Activated T-helper 2 cell treated with anti-CD3 and anti-CD28 coated beads, Interferon-gamma antibody, Interleukin-2, Interleukin-4, amounts not matched to agents 10 μg/mL and 5 μg/mL and 100 μg/mL, durations not matched to agents 14 hours and 24 hours and 36 hours (primary cell): ENCODE measurements at places on chromosomes 1 and 21. TPM values are rescaled to one million over a fixed set of nuclear protein-coding genes. Genes with fewer than 3 reads are reported as not detected.

The CAMSAP2 gene
- 0.52 and 0.97 TPM in 2 replicates for total RNA-seq

The CRNN gene
- not detected in 2 replicates for total RNA-seq

The MATN1 gene
- 0.21 and 0.44 TPM in 2 replicates for total RNA-seq

The NTRK1 gene
- total RNA-seq, result 252 and 253 TPM in 2 replicates

The TNFAIP8L2 gene
- total RNA-seq, result 24.3 and 28.7 TPM in 2 replicates

DNA sequence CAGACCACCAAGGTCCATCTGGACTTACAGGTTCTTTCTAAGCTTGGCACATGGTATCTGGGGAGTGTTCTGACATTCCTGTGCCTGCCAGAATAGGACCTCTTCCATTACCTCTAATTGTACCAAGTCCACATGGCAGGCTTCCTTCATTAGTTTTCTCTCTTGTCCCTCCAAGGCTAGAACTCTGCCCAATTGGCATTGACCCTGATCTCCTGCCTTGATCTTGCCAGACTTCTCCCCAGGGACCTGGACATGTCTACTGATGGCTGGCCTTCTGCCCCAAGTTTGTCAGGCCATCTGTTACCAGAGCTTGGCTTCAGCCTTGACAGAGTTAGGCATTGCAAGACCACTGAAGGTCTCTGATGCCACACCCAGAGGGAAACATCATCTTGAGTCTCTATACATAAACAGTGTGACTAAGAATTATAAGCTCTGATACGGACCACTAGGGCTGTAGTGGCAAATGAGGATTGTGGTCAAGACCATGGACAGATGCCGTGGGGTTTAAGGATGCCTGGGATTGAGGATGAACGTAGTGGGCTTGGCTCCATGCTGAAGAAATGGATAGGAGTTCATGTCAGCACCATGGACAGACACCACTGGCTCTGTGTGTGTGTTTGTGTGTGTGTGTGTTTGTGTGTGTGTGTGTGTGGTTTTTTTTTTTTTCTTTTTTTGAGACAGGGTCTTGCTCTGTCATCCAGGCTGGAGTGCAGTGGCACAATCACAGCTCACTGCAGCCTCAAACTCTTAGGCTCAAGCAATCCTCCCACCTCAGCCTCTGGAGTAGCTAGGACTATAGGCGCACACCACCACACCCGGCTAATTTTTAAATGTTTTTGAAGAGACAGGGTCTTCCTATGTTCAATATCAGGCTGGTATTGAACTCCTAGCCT is 19.5 kb upstream of the PSMB2 start:
- DNase-seq, result no peak

DNA sequence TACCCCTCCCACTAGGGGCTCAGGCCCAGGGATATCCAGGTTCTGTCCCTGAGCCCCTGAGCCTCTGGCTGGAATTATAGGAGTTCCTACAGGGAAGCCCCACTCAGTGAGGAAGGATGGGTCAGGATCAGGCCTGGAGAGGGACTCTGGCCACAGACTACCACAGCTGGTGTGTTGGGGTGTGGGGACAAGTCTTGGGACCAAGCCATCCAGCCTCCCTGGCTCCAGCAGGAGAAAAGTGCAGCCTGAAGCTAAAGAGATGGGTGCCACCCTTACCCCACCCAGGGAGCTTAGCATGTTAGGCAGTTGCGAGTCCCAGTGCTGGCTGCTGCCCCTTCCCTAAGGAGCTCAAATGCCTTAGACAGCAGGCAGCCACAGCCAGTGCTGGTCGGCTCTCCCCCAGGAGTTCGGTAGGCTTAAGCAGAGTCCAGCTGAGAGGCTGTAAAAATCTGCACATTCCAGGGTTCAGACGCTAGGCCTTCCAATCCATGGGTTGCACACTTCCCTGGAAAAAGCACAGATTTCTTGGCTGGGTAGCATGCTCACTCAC is 96.2 kb upstream of the CYYR1 start:
- DNase-seq, result no peak

DNA sequence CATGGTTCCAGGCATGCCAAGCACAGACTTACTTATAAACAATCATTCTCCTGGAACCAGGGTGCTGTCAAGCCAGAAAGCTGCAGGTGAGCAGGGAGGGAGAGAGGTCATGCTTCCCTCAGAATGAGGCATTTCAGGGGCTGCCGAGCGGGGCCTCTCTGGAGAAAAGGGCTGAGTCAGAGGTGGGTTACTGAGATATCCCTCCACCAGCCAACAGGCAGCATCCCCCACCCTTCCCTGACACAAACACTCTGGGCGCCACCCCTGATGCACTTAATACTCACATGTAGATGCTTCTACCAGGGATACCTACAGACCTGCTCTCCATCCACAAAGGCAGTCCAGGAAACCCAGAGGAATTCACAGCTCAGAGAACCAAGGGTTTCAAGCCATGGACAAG is 13.1 kb downstream of the STK40 start:
- DNase-seq, result no peak

GRCh38 chr1:35268282-35269200 is at the start of gene ZMYM4:
ZMYM4 (plus strand) TSS chr1:35268709; CDS start chr1:35269047, 338 bp downstream.
- DNase-seq, result peak; percentile 87

- peak; percentile 81 for DNase-seq
Measured at GRCh38 chr21:42424914-42425541, 21.3 kb downstream of the UBASH3A start.

DNA sequence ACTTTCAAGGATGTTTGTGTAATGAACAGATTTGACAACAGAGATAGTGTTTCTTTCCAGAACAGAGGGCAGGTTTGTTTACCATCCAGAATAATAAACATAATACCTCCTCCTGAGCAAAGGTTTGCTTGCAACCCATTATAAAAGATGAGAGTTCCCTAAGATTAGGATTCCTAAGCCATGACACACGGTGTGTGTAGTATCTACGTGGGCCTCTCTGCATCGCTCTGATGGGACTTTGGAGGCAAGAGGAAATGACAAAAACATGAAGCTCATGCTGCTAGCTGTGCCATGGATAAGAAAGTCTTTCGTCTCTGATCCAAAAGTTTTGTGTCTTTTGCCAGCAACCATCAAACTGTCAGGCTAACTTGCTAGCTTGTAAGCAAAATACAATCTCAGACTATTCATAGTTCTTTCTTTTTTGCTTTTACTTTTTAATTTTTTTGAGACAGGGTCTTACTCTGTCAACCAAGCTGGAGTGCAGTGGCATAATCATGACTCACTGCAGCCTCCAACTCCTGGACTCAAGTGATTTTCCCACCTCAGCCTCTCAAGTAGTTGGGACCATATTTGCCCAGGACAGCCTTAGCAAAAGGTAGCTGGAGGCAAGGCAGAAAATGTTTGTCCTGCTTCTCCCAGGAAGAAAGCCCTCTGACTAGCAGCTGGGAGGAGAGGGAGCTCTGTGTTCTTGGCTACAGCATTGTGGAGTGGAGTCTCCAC is 81.1 kb downstream of the LHX4 start:
- DNase-seq, result no peak

DNA sequence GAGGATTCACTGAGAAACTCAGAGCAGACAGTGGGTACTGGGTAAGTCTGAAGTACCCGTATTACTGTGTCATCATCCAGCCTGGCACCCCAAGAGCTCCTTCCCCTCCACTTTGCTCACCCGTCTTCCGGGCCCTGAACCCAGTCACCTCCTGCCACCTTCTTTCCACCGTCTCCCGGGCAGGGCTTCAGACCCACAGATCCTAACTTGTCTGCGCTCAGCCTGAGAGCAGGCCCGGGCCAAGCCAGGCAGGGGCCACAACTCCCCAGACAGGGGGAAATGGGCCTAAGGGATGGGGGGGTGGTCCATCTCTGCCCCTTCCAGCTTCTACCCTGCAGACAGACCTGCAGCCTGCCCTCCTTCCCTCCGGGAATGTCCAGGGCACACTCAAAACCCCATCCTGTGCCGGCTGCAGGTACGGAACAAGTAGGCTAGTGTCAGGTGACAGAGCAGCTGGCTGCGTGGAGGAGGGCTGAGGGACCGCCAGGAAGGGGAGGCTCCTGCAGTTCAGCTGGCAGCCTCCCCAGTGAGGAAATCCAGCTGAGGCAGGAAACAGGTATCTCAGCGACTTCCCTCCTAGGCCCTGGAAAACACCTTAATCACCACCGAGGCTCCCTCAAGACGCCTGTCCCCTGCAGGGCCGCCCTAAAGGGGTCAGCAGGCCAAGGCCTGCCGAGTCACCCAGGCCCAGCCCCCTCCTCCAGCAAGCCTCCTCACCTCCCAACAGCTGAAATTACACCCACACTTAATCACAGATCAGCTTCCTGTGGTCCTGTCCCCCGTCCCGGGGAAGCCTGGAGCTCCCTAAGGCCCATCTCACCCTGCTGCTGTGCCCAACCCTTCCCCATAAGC is 3.5 kb downstream of the HSPG2 start:
- no peak for DNase-seq

DNA sequence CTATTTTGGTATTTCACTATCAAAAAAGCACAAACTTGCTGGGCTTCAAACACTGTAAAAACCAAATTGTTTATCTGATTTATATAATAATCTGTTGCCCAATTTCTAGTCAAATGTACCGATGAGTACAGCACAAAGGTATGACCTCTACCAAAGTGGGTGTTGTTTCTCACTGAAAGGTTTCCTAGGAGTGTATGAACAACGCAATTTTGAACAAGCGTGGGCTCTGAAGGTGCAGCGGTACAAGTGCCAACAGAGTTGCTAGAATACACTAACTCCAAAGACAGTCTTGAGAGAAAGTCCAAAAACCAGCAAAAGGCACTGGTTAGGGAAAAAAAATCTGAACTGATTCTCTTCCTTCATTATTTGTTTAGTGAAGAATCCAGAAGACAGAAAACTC is 130.4 kb downstream of the ATP1B1 start:
- no peak for DNase-seq

DNA sequence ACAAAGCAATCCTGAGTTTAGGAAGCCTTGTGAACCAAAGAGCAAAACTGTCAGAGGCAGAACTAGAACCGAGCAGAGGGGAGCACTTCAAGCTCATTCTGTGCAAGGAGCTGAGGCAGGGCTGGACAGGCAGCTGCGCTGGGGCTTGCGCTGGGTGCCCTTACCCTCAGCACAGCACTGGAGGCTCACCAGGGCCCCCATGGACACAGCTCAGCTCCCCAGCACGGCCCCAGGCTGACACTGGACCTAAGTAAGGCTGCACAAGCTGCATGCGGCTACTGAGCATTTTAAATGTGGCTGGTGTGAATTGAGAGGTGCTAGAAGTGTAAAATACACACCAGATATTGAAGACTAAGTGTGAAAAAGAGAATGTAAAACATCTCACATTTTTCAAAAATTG is 22.1 kb downstream of the TMEM63A start:
- DNase-seq, result no peak

DNA sequence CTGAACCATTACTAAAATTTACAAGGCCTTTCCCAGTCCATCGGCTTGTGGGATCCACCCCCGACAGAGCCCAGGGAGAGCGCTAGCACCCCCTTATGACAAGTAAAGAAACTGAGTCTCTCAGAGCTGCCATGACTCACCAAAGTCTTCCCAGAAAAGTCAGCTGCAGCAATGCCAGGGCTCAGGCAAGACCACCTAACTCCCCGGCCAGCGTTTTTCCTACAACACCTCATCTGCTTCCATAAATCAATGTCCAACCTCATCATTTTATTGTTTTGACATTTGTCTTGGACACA is 15.0 kb downstream of the DHCR24 start:
- DNase-seq, result no peak

DNA sequence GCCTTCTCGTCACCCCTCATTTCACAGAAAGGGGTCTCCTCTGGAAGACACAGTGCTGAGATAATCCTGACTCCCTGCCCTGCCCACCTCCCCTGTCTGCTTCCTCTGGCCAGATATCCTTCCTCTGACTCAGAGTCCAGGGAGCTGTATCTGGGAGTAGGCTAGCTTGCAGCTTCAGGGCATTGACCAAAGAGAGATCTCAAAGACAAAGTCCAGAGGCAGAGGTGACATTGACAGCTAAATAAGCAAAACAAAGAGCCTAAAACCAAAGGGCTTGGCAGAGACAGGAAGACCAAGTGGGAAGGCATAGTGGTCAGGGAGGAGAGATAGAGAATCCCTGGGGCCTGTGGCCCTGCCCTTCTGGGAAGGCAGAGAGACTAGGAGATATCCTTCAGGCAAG is 64.9 kb downstream of the TNR start:
- no peak for DNase-seq

GRCh38 chr1:212918824-212919223 is 31.5 kb upstream of the VASH2 start:
- DNase-seq, result no peak

GRCh38 chr1:24910751-24911650 is 19.1 kb downstream of the RUNX3 start:
- DNase-seq, result peak; percentile 49

DNA sequence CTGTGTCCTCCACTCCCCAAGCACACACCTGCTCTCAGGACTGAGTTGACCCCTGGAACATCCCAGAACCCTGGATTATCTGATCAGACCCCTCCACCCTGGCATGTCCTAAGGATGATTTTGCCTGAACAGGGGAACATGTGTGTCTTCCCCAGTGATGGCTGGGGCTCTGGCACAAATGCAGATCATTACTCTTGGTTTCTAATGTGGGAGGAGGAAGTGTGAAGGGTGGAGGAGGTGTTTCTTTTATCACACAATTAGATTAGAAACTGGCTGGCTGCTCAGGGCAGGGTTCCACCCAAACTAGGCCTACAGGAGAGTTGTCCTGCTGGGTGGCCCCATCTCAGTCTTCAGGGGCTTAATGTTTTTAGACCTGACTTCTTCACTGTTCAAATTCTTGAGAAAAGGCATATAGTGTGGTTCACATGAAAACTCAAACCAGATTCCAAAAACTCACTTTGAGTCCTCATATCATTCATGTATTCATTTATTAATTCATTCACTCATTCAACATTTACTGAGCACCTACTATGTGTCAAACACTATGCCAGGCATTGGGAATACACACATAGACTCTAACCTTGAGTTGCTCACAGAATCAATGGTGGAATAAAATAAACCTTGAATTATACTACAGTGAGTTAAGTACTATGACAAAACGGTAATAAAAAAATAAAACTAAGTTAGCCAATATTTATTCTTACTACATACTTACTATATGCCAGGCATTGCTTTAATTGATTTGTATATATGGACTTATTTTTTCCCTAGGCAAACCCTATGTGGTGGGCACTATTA is 221.8 kb upstream of the JUN start:
- no peak for DNase-seq

DNA sequence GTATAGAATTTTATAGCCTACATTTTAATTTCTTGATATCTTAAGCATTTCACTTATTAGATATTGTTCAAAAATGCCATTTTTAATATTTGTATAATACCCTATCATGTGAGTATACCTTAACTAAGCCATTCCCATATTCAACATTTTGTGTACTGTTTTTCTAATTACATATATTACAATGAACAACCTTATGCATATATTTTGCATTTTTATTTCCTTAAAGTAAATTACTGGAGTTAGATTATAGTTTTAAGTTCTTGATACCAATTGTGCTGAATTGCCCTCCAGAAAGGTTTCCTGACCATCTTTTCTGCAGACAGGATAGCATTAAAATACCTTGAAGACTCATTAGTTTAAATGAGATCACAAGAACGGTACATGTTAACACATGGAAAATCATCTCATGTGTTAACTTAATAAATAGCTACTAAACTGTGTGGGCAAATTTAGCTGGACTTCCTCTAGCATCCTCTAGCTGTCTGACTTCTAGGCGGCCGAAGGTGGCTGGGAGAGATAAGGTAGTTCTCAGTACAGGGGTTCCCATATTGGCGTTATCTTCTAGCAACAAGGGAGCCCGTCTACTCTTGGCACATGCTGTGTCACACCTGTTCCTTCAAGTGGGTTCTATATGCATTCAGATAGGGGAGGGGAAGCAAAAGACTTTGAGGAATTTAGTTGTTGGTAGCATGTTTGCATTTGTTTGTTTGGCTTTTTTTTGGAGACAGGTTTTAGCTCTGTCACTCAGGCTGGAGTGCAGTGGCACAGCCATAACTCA is 8.9 kb downstream of the DCLRE1B start:
- DNase-seq, result no peak

- DNase-seq, result no peak
Measured at GRCh38 chr1:157971769-157972168, 21.7 kb upstream of the KIRREL1 start.
